Activated T-cell treated with anti-CD3 and anti-CD28 coated beads for 4 hours (primary cell): ENCODE measurements at places on chromosomes 2 and 18.

- DNase-seq = no peak
Observed at GRCh38 chr18:39799006-39799405, 2156.0 kb upstream of the PIK3C3 start.

- DNase-seq = no peak
Observed at GRCh38 chr2:54475285-54475684, 19.2 kb downstream of the SPTBN1 start.

DNA sequence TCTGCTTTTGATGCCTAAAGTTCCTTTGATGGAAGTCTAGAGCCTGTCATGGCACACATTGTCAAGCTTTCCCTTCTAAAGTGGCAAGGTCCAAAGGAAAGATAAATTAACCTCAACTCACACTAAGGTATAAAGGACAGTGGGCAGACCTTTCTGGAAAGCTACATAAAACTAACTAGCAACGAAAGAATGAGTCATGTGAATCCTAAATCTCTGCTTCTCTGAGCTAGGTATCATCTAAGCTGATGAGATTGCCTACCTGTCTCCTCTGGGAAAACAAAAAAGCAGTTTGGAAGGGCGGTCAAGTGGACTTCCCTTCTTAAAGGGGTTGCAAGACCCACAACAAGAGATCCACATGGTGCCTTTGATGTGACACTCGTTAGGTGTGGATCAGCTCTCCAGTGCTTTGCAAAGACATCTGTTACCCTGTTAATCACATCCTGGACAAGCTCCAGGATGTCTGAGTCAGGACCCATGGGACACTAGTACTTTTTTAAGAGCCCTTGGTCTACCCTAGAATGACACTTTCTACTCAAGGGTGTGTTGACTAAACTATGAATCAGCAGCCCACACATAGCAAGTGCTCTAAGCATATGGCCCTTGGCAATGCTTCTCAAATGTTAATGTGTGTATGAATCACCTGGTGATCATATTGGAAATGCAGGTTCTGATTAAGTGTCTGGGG, 173.5 kb downstream of the ALK start:
- no peak for DNase-seq

DNA sequence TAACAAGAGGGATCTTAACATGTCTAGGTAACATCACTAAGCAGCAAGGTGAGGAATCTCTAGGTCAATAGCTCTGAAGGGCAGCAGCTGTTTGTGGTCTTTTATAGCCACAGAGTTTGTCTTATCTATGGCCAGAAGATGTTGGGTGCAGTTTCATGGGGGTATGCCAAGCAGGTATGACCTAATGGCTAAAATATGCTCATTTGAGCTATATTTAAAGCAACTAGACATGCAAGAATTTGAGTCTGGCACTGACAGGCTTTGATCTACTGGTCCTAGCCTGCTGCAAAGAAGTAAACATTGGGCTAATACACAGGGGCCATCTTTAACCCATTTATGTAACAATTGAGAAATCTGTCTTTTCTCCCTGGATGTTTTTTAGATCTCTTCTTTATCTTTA, 13.9 kb upstream of the UGP2 start:
- no peak for DNase-seq

GRCh38 chr2:240645346-240645745, 20.1 kb downstream of the GPR35 start:
- DNase-seq = no peak

DNA sequence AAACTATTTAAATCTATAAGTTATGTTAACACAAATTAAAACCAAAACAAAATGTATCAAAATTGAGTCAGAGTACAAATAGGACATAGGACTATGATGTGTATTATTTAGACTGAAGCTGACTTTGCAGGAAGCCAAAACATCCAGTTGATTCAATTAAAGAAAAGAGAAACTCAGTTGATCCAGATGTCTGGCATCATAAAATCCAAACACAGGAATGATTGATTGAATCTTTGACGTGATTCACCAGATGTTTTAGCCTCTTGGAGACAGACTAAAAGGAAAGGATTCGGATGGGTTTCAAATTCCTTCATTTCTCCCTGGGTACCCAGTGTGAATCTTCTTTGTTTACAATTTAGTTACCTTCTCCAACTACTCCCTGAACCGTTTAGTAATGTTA, 272.9 kb downstream of the IRS1 start:
- no peak for DNase-seq

DNA sequence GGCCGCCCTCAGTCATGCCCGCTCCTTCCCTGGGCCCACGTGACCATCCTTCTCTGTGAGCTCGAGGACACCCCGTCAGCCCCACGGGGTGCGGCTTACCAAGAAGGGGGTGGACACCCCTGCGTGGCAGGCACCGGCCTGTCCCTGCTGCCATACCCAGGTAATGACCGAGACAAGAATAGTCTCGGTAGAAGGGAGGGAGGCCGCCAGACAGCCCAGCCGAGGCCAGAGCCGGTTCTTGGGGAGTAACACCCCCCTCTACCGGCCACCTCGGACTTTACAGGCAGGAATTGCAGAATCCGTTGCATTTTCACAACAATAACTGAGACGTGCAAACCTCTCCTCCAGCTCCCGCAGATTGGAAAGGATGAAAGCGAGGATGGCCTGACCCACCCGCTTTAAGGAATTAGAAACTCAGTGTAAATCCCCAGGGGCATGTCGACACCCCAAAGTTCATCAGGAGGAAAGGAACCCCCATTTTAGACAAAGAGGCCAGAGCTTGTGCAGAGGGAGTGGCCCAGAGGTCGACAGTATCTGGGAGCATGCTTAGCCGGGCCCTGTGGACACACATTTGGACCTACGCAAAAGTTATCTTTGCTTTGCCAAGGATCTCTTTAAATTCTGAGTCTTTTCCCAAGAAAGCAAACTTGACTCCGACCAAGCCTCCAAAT, 60.1 kb upstream of the GLI2 start:
- DNase-seq = peak; percentile 22

- no peak for DNase-seq
Observed at GRCh38 chr2:127150996-127151395, 44.0 kb upstream of the BIN1 start.

GRCh38 chr2:122105171-122105876, 349.9 kb downstream of the TSN start:
- no peak for DNase-seq

DNA sequence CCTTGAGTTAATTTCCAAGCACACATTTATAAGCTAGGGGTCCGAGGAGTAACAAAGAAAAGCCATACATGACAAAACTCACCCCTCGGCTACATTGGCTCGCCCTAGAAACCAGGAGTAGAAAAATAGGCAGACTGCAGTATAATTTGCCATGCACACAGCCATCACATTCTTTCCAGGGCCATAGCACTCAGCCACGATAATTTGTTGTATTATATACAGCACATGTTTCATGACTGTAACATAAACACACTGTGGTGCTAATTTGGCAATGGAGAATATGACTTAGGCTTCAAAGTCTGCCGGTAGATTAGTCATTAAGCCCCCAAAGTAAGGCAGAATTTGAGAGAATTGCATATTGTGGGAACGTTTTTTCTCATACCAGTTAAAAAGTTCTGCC, 254.9 kb downstream of the ZNF521 start:
- no peak for DNase-seq

- no peak for DNase-seq
Observed at GRCh38 chr18:28837100-28837499, 660.2 kb upstream of the CDH2 start.

DNA sequence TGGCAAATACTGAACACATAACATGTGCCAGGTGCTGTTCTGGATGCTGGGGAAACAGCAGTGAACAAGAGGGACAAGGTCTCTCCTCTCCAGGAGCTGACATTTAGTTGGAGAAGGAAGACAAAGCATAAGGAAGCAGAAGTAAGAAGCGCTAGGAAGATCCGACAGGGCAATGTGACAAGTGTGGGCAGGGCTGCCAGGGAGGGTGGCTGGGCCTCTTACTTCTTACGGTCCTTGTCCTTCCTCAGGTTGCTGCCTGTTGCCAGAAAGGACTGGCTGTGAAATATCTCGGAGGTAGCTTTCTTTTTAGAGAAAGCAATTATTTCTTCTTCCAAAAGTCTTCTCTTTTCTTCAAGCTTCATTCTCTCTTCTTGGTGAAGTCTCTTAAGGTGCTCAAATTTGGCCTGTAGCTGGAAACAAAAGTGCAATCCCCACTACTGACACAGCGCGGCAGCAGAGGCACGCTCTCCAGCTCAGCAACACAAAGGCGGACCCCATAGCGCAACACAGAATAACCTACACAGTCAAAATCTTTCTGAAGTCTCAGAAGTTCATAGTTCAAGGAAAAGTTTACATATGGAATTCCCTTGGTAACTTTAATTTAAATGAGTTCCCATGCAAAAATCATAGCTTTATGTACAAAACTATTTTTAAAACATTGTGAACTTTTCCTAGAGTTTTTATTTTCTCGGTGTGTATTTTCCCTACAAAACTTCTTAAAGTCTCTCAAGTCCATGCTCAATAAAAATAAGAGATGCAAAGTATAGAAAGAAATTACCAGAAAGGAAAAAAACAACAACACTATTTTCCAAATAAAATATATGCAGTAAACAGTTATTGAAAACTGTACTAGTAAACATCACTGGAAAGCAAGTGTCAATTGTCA, 67.7 kb downstream of the SEPTIN10 start:
- peak; percentile 54 for DNase-seq

- DNase-seq = no peak
Observed at GRCh38 chr2:174038462-174038861, 73.3 kb upstream of the SP3 start.

DNA sequence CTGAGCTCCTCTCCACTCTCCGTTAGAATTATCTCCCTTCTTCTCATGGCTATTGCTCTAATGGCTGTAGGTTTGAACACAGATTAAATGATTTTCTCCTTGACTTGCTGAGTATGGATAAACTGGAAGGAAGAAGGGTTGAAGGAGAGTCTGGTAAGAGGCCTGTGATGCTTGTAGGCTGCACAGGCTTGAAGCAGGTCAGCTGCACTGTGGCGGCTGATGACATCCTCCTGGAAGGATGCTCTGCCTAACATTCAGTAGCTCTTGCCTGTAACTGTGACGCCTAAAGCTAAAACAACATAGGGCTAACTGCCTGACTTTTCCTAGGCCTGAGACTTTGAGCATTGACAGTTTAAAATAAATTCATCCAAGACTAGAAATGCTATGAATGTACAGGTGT, 166.3 kb downstream of the MREG start:
- no peak for DNase-seq

DNA sequence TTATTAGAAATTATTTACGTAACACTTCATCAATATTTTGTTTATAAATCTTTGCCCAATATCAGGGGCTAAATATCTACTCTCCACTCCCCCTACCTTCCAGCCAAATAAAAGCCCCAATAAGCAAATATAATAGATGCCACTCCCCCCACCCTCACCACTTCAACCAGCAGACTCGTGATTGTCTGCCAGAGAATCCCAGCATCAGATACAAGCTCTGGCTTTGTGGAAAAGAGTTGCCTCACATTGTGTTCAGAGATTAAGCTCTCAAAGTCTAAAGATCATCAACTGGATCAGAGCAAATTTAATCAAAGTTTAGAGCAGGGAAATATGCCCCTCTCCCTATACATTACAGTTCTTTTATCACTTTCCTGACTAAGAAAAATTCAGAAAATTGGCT, 39.5 kb downstream of the AOX1 start:
- DNase-seq = no peak

DNA sequence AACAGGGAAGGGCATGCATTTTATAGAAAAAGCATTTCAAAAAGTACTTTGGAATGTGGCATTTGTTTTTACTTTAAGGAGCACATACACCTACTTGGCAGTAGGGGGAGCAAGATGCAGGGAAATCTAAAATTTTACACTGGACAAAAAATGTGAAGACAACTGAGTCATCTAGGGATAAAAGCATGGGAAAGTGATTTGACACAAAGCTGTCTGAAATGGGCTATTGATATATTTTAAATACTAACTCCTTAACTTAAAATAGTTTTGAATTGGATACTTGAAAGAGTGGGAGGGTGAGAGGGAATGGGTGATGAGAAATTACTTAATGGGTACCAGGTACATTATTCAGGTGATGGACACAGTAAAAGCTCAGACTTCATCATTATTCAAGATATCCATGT, 15.8 kb downstream of the TMEM200C start:
- no peak for DNase-seq

DNA sequence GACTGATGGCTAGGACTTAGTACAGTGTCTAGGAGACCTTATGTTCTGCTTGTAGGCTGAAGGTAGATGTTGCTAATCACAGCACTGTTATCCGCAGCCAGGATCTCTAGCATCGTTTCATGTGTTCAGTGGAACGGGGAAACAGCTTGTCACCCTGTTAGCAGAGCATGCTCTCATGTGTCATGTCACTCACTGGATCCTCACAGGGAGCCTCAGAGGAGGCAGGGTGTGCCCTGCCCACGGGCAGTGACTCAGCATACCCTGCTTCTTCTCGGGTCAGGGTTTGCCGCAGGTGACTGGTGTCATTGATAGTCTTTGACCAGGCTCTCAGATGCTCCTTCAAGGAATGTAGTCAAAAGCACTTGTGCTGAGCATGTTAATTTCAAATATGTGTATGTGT, 44.4 kb downstream of the RPIA start:
- DNase-seq = peak; percentile 16

DNA sequence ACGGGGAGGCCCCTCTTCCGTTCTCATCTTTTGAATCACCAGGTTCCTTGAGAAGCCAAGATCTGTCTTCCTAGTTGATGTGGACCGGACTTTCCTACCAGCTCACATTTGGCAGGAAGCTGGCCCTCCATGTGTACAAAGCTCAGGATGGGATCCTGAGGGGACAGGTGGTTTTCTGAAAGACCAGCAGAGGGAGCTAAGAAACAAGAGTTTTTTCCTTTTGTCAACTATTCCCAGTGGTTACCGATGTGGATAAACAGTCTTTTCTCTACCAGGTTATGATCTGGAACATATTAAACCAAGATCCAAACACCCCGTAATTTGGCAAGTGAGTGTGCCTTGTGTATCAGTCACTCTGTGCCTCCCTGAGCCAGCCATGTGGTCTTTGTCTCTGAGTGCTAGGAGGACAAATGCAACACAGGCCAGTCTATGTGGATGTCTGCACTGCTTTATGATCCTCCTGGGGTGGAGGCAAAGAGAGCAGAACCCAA, 25.1 kb upstream of the ARHGAP25 start:
- DNase-seq = no peak

DNA sequence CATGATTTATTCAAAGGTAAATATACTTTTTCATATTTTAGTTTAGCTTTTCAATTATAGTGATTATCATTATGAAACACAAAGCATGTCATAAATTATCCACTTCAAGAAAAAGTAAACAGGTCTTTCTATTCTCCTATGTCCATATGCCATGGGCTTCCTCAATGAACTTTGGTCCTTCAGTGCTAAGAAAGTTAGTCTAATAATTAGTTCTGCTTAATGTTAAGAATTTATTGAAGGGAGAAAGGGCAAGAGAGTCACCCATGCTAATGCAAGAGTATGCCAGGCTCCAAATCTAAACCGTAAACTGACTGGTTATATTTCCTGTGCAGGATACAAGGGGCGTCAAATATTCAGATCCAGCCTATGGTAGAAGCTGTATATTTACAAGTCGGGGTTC, 96.2 kb downstream of the GORASP2 start:
- no peak for DNase-seq
